Parietal lobe (tissue), 2 donors: ENCODE measurements at places on chromosomes 12 and 14. TPM values are rescaled to one million over a fixed set of nuclear protein-coding genes. Genes with fewer than 3 reads are reported as not detected.

The SDR9C7 gene
- total RNA-seq, result 0.31 TPM

The FAM90A1 gene
- not detected for total RNA-seq

The STON2 gene
- 45.1 TPM for total RNA-seq

The ITGA5 gene
- total RNA-seq, result 5.0 TPM

The SERPINA10 gene
- total RNA-seq, result not detected

The CRACR2A gene
- total RNA-seq, result 1.9 TPM

The COX8C gene
- not detected for total RNA-seq

The IAPP gene
- total RNA-seq, result not detected

The TROAP gene
- total RNA-seq, result 2.8 TPM

The SYNE3 gene
- total RNA-seq, result 2.2 TPM

The BIN2 gene
- total RNA-seq, result 0.63 TPM

The RTN1 gene
- total RNA-seq, result 797 TPM

The ENTPD5 gene
- total RNA-seq, result 9.4 TPM

The ZNF384 gene
- total RNA-seq, result 32.2 TPM

The GPR84 gene
- not detected for total RNA-seq

The SYNDIG1L gene
- total RNA-seq, result 1.3 TPM

The KRT71 gene
- total RNA-seq, result not detected

The PRICKLE1 gene
- total RNA-seq, result 16.3 TPM

The OR9K2 gene
- total RNA-seq, result not detected

The GALNT8 gene
- total RNA-seq, result 63.5 TPM

The CACNA1C gene
- 54.8 TPM for total RNA-seq

The OR6C68 gene
- not detected for total RNA-seq
